ENCODE measurements at places on chromosomes 16 and 17. TPM values are rescaled to one million over a fixed set of nuclear protein-coding genes. Genes with fewer than 3 reads are reported as not detected.

WFIKKN1 gene
- total RNA-seq, result 0.22 TPM

CDK3 gene
- 0.66 TPM for total RNA-seq

KRTAP16-1 gene
- not detected for total RNA-seq

OTOA gene
- not detected for total RNA-seq

MPO gene
- not detected for total RNA-seq

SLC5A10 gene
- total RNA-seq, result not detected

RAB11FIP4 gene
- 0.44 TPM for total RNA-seq

MAP2K6 gene
- 2.0 TPM for total RNA-seq

MKS1 gene
- total RNA-seq, result 14.6 TPM

CA7 gene
- total RNA-seq, result not detected
